KBM-7 (cell line): ENCODE measurements at places on chromosomes 4 and X.

DNA sequence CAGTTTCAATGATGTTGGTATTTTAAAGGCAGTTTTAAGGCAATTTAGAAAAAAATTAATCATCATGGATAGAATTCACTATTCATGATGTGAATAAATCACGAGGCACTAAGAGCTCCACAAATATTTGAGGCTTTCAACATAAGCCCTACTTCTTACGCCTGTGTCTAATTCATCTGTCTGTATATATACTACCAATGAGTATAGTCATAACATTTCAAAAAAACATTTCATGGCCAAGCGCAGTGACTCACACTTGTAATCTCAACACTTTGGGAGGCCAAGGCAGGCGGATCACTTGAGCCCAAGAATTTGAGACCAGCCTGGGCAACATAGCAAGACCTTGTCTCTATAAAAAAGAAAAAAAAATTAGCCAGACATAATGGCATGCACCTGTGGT lies 56.5 kb downstream of the FBXL5 start:
- DNase-seq: no peak

GRCh38 chr4:79147251-79147650 lies 178.6 kb downstream of the NAA11 start:
- DNase-seq: no peak

DNA sequence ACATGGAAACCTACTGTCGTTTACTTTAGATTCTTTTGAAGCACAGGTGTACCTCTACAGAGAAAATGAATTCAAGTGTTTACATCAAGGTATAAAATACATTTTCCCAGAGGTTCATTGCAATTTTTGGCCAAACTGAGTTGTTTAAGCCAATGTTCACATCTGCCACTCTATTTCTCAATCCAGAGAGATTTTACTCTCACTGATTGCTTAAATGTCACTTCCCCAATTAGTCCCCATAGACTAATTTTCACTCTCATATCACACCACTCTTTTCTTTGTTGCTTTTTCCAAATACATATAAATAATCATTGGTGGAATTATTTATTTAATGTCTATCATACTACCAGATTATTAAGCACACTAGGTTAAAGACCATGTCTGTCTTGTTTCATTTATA lies 271.8 kb downstream of the PPP3CA start:
- DNase-seq: no peak

- no peak for DNase-seq
Observed at GRCh38 chr4:80183250-80184052, 13.9 kb upstream of the PRDM8 start.

DNA sequence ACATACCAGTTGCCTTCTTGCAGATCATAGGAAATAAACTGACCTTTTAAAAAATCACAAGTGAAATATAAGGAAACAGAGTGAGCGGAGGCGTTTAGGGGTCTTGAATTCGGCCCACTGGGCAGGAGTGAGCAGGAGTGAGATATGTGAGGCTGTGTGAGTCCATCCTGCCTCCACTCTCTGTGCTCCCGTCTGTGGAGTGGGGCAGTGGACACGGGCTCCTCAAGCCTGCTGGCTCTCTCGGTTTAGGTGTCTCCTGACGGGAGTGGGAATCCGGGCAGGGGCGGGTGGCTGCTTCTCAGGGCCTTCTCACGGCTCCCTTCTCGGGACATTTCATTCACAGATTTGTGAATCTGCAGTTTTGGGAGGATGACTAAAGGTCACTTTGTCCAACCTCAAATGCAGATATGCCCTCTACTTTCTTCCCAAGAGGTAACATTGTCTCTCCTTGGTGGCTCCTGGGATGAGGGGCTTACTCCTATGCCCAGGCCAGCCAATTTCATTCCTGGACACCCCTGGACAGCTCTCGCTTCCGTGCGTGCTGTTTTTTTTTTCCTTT lies 27.6 kb downstream of the CYTL1 start:
- no peak for DNase-seq

- DNase-seq: no peak
Observed at GRCh38 chr4:183830438-183830985, 74.6 kb upstream of the STOX2 start.

GRCh38 chr4:113687067-113687718 lies 74.3 kb downstream of the CAMK2D start:
- no peak for DNase-seq

DNA sequence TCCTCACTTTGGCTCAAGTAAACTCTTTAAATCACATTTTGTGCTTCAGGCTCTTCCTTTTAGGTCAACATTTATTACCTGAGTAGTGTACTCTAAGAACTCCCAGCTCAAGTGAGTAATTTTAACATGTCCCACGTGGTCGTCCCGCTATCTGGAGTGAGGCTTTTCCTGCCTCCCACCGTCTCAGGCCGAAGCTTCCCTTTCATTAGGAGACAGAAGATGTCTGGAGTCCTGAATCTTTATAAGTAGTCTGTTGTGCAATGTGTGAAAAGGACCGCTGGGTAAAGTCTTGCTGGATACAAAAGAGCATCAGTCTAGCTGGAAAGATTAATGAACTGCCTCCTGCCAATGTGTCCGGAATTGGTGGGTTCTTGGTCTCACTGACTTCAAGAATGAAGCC lies 117.7 kb upstream of the NEIL3 start:
- DNase-seq: no peak

- DNase-seq: no peak
Observed at GRCh38 chr4:127000110-127000509, 632.6 kb upstream of the INTU start.

DNA sequence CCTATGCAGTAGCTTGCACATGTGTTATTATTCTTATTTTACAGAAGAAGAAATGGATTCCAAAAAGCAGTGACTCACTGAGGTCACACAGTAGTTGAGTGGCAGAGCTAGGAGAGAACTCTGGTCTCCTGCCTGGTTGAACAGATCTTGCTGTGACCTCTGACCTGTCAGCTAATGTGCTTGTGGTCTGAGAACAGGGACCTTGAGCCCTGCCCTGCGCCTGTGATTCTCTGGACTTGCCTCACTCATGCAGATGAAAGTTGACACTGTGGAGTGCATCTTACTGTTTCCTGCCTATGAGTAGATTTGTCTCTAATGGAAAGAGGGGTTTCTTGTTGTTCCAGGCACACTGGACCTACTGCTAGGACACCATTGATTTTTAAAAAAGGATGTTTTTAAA lies 32.3 kb downstream of the ETNPPL start:
- no peak for DNase-seq

DNA sequence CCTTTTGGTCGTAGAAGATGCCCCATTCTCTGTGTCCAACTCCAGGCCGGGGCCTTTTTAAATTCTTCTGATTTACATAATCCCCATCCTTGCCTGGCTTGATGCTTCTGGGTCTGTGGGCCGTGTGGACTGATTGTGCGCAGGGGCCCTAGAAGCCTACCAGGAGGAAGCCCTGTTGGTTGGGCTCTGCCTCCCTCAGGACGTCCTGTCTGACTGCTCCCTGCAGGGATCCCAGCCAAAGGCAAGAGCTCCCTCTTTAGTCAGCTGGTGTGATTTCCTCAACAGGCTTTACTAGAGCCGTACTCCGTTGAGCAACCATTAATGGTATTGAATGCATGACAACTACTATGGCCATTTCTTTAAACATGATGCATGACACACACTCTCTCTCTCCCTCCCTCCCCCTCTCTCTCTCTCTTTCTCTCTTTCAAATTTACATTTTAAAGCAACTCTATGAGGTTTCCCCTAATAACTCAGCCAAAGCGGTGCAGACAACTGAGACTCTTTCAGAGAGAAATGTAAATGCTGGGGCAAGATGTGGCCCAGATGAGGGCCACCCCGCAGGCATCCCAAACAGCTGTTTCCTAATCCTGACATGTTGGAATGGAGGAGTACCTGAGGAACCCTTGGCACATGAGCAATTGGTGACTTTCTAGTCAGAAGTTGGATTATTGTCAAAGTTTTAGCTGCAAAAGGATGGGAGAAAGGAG lies 117.3 kb downstream of the DRD5 start:
- DNase-seq: peak; percentile 1

- no peak for DNase-seq
Observed at GRCh38 chr4:163988391-163988790, 493.9 kb downstream of the TMA16 start.

- peak; percentile 14 for DNase-seq
Observed at GRCh38 chr4:41992967-41993857, 2.9 kb downstream of the SLC30A9 start.

DNA sequence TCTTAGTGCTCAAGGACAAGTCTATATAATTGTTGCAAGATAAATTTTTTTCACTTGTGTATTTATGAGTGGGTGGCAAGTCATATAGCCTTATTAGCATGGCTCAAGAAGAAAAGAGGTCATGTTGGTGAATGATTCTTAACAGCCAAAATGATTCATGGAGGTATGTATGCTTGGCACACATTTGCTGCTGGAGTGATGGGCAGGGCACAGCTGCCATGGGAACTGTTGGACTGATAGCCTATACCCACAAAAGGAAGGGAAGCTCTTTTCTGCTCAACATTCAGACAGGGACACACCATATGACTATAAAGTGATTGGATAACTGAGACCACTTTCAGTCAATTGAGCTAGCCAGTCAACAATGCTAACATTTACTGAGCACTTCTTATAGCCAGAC lies 46.8 kb upstream of the PITX2 start:
- DNase-seq: no peak

DNA sequence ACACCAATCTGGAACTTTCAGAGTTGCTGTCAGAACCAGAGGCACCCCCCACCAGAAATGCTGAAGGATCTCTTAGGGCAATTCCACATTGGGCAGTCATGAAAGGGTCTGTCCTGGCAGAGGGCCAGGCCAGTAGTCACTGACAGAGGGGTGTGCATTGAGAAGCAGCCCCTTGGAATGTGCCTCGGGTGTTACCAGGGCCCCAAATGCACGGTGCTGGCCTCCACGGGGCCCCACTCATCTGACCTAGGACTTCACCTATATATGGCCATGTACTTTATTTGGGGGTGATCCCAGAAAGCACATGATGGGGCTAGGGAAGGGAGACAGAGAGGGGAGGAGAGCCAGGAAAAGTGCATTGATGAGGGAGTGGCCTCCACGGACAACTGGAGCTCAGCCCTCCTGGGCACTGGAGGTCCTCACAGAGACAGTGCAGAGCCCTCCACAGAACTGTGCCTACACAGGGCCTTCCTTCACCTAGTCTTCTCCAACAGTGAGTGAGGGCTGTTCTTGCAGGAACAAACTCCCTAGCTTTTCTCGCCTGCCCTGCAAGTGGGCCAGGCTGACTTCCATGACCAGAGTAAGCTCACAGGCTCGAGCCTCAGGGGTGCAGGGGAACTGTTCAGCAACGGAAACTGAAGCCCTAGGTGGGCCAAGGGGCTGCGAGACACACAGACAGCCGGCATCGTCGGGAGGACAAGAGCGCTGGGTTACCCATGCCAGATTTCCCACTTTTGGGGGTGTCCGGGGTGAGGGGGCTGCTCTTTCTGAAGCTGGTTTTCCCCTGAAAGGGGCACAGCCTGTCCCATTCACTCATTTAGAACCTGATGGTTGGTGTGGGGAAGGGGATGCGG lies 136.2 kb downstream of the HMX1 start:
- no peak for DNase-seq

- DNase-seq: no peak
Observed at GRCh38 chr4:26839016-26839415, 21.6 kb upstream of the STIM2 start.

DNA sequence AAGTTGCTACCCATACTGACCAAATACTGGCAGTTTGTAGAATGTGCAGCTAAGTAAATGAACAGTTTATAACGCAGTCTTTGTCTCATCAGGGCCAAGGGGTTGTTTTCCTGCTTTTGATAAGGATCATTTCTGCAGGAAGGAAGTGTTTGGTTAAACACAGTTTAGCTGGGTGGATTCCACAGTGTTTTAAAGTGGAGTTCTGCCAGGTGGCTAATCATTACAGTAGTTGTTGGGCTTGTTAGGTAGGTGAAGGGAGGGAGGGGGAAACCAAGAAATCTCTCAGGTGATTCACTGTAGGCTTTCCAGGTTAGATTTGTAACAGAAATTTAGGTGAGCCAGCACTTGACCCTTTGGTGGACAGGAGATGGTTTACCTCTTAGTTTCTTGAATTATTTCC lies 58.1 kb downstream of the FNIP2 start:
- DNase-seq: no peak

DNA sequence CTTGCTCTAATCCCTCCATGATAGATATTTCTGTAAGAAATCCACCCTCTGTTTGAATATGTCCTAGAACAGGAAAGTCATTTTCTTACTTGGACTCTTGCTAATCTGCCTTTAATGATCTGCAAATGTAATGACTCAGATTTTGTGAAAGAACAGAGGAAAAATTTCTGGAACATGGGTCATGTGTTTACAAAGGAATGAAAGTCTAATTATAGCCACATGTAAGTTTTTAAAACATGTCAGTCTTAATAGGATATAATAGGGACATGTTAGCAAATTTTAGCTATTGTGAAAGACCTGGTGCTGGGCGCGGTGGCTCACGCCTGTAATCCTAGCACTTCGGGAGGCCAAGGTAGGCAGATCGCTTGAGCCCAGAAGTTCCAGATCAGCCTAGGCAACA lies 47.6 kb downstream of the GRK4 start:
- no peak for DNase-seq

DNA sequence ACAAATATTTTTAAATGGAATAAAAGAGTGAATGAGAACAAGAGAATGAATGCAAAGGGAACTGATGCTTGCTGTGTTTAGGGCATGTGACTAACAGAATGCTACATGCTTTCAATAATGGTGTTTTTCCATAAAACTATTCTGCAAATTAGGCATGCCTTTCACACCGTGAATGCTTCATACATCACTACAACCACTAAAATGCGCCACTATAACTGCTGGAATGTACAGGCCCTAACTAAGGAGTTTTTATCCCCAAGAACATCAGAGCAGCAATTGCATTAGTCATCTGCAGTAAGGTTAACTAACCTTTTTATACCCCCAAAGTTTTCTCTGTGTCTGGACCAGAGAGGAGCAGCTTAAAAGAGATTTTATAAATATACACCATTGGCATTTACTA lies 190.4 kb downstream of the ARAP2 start:
- DNase-seq: no peak

DNA sequence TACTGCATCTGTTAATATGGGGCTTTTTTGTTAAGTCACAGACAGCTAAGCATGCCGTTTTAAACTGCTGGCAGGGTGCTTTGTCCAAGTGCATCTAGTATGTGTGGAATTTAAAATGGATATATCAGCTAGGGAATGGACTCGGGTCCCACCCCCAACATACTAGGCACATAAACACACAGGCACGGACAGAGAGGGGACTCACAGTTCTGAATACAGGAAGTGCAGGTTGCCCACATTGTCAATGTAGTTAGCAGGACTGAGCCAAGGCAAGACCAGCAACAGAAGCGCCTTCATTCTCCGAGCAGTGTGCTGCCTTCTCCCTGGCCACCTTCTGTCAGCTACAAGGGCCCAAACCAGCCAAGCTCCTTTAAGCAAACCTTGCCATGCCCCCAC lies 33.6 kb downstream of the LNX1 start:
- peak; percentile 12 for DNase-seq

DNA sequence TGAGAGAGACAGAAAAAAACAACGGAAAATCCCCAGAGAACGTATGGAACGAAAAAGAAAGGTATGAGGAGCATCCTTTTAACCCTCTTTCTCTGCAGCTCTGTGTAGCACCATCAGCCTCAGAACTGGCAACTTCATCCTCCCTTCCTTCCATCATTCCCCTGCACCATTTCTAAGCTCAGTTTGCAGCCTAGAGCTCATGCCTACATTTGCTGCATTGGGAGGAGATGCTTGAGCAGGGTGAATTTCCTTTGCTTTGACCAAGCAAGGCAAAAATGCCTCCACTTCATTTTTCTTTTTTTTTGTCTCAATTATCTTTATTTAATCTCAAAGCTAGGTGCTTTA lies 67.9 kb downstream of the ANK2 start:
- DNase-seq: no peak
